ENCODE measurements at places on chromosomes 1 and 21.

GRCh38 chr21:28767523-28767922 is 225.2 kb downstream of the LTN1 start:
- peak; percentile 30 for DNase-seq

DNA sequence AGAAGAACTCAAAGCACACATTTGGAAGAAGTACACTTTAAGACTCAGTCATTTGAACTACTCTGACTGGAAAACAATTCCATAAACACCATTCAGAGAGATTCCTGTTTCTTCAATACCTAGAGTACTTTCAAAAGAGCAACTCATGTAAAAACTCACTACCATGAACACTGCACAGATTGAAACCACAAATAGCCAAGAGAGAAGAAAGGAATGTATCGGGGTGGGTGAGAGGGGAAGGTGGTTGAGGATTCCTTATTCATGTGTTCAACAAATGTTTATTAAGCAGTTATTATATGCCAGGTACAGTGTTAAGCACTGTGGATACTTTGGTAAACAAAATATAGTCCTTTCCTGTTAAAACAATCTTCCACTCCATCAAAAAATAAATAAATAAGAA is 64.7 kb downstream of the NRIP1 start:
- no peak for DNase-seq

DNA sequence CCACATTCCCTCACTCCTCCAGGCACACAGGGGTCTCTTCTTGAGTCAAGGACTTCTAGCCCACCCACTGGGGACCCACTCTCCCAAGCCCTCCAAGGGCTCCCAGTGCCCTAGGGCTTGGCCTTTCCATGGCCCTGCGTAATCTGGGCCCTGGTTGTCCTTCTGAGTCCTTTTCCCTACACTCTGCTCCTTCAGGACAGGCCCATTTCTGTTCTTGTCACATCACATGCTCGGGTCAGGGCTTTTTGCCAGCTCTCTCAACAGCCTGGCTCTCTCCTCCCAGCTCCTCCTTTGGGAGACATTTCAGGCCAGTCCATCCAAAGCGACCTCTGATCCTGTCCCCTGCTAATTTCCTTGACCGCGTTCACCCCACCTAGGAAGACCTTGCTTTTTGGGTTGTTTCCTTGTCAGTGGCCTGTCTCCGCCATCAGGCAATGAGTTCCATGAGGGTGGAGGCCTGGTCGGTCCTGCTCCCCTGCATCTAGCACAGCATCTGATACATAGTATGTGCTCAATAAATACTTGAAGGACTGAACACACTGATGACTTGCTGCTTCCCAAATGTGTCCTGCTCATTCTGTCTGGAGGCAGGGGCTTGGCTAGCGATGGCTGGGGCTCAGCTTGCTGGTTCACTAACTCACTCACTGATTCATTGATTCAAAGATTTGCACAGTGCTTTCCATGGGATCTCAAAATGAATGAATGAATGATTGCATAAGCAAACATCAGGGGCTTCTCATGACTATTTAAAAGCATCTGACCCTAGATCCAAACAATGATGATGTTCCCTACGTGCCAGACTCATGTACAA is 44.8 kb downstream of the DHRS3 start:
- no peak for DNase-seq

DNA sequence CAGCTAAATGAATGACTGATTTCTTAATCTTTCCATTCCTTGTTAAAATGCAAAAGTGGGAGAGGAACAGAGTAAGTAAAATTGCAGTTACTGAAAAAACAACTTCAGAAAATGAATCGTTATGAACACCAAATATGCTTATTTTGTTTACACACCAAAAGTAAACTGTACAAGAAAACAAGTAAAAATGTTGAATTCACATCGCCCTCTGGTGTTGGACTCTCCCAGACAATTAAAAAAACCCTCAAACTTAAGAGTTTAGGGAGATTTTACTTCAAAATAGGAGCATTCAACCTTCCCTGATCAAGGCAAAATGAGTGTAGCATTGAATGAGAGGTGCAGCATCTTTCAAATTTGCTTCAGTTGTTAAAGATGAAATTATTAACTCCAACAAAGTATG is 19.4 kb upstream of the ESRRG start:
- DNase-seq = no peak

DNA sequence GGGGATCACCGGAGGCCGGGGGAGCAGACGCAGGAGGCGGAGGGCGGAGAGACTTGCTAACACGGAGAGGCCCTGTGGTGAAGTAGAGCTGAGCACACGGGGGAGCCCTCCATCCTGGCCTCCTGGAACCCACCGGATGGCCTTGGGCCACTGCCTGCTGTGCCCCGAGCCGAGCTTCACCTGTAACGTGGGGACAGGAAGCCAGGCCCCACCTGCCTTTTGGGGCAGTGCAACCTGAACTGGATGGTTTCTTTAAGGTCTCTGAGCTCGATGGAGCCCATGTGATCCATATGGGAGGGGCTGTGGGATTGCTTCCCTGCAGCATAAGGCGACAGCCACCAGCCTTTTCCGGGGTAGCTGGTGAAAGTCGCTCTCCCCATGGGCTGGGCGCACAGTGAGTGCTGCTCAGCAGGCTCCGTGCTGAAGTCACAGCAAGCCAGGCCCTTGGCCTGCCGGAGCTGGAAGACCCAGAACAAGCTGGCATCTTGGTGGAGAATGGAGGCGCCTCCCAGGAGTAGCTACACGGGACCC is 35.8 kb downstream of the TFF3 start:
- no peak for DNase-seq

DNA sequence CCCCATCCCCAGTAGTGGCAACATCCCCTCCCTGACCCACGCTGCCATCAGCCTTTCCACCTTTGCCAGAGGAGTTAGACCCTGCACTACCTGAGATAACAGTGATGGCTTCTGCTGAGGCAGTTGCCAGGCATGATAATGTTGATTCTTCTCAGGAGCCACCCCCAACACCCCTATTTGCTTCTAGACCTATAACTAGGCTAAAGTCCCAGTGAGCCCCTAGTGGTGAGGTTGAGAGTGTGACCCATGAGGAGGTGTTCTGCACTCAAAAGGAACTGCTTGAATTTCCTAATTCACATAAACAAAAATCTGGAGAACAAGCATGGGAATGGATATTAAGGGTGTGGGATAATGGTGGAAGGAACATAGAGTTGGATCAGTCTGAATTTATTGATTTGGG is 159.6 kb upstream of the COL11A1 start:
- no peak for DNase-seq

GRCh38 chr1:21514245-21514644 is 5.0 kb downstream of the ALPL start:
- DNase-seq = no peak

GRCh38 chr1:206882555-206882954 is 14.7 kb upstream of the IL24 start:
- no peak for DNase-seq
